ENCODE measurements at places on chromosomes 4 and X.
A peak's percentile ranks its signal among the peaks of the same experiment; 100 is the strongest.

DNA sequence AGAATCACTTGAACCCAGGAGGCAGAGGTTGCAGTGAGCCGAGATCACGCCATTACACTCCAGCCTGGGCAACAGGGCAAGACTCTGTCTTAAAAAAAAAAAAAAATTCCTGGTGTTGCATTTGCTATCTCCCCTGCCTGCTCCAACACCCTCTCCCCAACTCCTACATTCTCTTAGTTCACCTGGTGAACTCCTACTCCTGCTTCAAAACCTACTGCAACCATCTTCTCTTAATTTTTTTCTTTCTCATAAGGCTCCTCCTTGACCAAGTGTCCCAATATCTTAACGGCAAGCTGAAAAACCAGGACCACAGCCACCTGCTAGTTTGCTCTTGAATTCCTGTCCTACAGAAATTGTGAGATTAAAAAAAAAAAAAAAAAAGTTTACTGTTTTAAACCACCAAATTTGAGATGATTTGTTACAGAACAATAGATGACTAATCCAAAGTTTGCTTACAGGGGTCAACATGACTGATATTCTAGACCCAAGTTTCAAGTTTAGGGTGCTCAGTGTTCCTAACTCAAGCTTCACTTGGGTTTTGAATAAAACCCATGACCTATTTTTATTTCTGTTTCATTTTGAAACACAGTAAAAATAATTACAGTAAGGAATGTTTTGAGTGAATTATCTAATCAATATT is 13.1 kb upstream of the ANXA5 start:
- DNase-seq = no peak

GRCh38 chrX:47690175-47690574 is 31.2 kb upstream of the UXT start:
- DNase-seq = no peak

GRCh38 chr4:188145601-188146000 is 6.4 kb downstream of the TRIML1 start:
- no peak for DNase-seq

GRCh38 chr4:180058691-180059215 is 2184.4 kb upstream of the TENM3 start:
- DNase-seq = no peak

DNA sequence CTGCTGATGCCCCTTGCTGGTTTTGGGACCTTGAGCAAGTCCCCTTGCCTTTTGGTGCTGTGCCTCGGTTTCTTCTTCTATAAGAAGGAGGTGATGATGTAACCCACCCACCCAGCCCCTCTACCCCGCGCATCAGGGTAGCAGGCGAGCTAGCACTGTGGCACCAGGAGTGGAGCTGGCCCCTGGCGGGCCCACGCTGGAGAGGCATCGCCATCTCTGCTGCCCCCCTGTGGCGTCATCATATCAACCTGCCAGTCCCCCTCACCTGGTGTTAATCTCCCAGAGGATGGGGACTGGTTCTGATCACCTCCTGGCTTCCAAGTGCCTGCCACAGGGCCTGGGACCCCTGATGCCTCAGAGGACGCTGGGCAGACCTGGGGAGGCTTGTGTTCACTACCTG is 6.3 kb upstream of the SORCS2 start:
- peak; percentile 8 for DNase-seq

DNA sequence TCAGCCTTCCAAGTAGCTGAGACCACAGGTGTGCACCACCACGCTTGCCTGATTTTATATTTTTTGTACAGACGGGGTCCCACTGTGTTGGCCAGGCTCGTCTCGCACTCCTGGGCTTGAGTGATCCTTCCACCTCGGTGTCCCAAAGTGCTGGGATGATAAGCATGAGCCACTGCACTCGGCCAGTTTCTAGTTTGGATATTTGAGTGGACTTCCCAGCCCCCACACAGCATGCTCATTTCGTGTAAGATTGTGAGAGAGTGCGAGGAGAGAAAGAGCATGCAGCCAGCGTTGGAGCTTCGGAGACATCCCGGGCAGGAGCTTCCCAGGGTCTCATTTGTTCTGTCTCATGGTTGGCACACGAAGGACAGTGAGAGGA is 31.8 kb downstream of the ARSD start:
- DNase-seq = no peak

DNA sequence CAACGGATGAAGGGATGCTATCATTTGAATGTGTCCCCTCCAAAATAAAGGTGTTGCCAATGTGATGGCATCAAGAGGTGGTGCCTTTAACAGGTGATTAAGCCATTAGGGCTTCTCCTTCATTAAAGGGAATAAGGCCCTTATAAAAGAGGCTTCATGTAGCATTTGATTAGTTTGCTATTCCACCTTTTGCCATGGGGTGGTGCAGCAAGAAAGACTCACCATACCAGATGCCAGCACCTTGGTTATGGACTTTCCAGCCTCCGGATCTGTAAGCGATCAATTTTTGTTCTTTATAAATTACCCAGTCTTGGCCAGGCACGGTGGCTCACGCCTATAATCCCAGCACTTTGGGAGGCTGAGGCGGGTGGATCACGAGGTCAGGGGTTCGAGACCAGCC is 7.9 kb upstream of the SLC25A43 start:
- DNase-seq = no peak

GRCh38 chr4:184680698-184681097 is 31.2 kb downstream of the PRIMPOL start:
- no peak for DNase-seq

- DNase-seq = no peak
These were observed 12.7 kb downstream of the PGK1 start for GRCh38 chrX:78116766-78117165.

- no peak for DNase-seq
These were observed 1381.5 kb upstream of the AGA start for GRCh38 chr4:178823673-178824295.

DNA sequence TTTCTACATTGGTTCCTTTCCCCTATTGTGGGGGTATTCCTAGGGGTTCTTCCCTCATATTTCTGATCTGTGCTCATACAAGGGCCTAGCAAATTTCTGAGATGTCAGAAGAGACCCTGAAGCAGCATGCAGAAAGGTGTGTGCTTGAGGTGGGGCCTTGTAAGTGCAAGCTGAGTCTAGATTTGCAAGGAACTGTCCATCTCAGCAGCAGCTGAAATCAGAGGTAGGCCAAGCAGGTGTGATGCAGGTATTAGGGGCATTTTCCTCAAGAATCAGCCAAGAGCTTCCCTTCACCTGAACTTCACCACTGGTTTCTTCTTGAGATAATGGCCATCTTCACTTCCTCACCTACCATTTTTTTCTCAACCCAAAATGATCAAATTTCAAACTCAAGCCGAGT is 45.1 kb downstream of the ASB9 start:
- DNase-seq = no peak

DNA sequence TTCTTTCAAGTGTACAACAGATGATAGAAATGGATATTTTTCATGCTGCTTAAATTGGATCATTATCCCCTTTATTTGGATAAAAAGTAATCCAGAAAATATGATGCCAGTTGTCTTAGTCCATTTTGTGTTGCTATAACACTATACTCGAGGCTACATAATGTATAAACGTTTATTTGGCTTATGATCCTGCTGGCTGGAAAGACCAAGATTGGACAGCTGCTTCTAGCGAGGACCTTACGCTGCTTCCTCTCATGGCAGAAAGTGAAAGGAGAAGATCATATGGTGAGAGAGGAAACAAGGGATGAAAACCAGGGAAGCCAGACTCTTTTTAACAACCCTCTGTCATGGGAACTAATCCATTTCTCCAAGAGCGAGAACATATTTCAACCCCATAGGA is 102.7 kb downstream of the TRAM1L1 start:
- no peak for DNase-seq

DNA sequence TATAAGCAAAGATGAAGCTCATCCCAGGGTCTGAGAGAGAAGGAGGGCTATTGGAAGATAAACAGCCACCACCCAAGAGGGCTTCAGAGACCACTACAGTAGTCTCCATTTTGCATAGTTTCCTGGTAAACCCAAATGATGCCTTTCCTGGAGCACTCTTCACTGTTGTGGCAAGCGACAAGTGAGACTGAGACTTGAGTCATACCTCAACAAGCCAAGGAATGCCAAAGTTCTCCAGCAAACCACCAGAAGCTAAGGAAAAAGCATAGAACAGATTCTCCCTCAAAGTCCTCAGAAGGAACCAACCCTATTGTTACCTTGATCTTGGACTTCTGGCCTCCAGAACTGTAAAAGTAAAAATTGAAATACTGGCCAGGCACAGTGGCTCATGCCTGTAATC is 65.9 kb downstream of the LARP7 start:
- no peak for DNase-seq

GRCh38 chrX:15761564-15762191 is 23.6 kb downstream of the CA5B start:
- DNase-seq = no peak

Data from NCI-H345 (cell line).